ENCODE measurements at places on chromosomes 11 and 22.

DNA sequence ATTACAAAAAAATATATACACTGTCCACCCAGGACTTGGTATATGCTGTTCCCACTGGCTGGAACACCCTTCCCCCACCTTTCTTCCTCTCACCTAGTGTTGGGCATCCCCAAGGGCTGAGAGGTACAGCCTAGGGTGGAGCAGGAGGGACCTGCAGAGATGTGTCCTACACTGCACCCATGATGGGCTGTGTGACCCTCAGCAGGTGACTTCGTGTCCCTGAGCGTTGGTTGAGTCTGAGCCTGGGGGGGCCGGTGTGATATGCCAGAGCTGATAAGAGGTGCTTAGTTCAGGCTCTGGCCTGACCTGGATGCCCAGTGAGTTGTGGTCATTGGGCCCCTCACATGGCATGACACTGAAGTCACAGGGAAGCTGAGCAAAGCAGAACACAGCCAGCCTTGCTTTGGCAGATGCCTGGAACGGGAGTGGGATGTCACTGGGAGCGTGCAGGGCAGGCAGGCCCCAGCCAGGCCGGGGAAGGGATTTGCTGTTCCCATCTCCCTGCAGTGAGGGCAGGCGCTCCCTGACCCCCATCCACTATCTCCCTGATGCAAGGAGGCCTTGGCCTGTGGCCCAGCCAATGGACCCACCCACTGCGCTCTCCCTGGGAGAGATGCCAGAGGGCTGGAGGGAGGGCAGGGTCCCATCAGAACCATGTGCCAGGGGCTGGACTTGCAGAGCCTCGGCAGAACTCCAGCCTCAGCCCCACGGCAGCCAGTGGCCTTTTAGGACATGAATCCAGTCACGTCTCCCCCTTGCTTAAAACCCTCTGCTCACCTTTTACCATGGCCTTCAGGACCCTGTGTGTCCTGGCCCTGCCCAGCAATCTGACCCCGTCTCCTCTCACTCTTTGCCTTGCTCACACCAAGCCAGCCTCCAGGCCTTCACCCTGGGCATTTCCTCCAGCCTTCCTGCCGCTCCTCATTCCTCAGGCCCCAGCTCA is 138.9 kb downstream of the MN1 start:
- H3K4me1 ChIP-seq: no peaks in the 10 kb centered on the region
- H3K27me3 ChIP-seq: no peaks in the 10 kb centered on the region
- H3K36me3 ChIP-seq: no peaks in the 10 kb centered on the region

DNA sequence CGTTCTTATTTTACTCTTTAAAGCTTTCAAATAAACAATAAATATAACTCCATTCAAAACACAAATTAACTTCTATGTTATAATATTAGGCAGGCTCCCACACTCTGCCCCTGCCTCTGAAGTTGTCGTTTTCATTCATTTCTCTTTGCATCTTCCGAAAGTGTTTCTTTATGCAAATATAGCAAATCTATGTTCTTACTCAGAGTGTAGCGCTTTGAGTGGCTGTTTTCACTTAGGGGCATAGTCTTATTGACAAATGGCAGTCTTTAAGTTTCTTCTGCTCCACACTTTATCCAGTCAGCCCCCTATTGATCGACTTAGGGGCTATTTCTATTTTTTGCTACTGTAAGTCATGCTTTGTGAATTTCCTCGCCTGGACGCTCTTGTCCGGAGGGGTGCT is 45.3 kb upstream of the RTL6 start:
- H3K4me3 ChIP-seq: no peak overlapping the region
- H3K27ac ChIP-seq: no peak overlapping the region
- H3K4me1 ChIP-seq: no peaks in the 10 kb centered on the region
- H3K36me3 ChIP-seq: no peaks in the 10 kb centered on the region

GRCh38 chr22:22429369-22430108 is 79.0 kb downstream of the ZNF280B start:
- H3K36me3 ChIP-seq: no peaks in the 10 kb centered on the region
- H3K27me3 ChIP-seq: peaks cover 45% of the 10 kb centered on the region
- no peak for DNase-seq

DNA sequence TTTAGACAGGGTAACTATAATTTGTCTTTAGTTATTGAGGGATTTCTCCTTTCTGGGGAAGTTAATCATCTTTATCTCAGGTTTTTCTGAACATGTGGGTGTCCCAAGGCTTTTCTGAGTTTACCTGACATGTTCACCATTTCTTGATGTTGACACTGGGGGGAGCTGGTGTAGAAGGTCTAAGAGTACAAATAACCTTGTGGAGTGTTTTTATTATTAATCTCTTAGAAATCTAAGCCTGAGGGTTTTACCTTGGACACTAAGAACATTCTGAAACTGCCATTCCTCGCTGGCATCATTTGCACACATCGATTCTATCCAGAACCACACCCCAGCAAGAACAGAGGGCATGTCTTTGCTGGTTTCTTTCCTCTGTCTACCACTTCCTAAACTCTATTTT is 15.6 kb upstream of the C11orf91 start:
- no peaks in the 10 kb centered on the region for H3K4me1 ChIP-seq
- no peaks in the 10 kb centered on the region for H3K27me3 ChIP-seq
- H3K36me3 ChIP-seq: peaks cover 1% of the 10 kb centered on the region
- no peak overlapping the region for H3K4me3 ChIP-seq

GRCh38 chr22:25881210-25881755 is 139.3 kb downstream of the MYO18B start:
- peaks cover 10% of the 10 kb centered on the region for H3K27me3 ChIP-seq
- DNase-seq: no peak
- H3K4me3 ChIP-seq: no peak overlapping the region
- H3K36me3 ChIP-seq: no peaks in the 10 kb centered on the region

- peaks cover 12% of the 10 kb centered on the region for H3K27me3 ChIP-seq
- H3K4me3 ChIP-seq: no peak overlapping the region
- peaks cover 17% of the 10 kb centered on the region for H3K4me1 ChIP-seq
- DNase-seq: no peak
- no peak overlapping the region for H3K27ac ChIP-seq
Observed at GRCh38 chr11:75797116-75797515, 17.9 kb upstream of the UVRAG start.

DNA sequence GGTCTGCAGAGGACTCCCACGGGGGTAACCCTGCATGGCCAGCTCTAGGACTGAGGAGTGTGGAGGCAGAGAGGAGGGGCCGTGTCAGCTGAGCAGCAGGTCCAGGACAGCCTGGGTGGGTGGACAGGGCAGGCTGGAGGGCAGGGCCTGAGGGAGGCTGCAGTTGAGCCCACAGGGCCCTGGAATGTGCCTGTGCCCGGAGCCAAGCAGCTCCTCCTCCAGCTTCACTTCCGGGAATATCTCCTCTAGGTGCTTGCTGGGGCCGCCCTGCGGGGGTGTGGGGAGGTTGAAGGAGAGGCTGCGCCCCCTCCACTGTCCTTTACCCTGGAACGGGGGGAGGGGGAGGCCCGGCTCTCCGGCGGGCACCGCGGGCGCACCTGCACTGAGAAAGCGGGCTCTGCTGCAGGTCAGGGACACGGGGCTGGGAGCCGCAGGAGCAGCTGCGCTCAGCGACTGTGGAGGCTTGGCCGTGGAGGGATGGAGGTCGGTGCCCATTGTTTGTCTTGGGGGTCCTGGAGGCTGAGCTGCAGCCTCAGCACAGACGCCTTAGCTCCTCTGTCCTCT is 1293.2 kb downstream of the BRD1 start:
- H3K27me3 ChIP-seq: no peaks in the 10 kb centered on the region
- H3K4me3 ChIP-seq: no peak overlapping the region
- DNase-seq: no peak
- no peaks in the 10 kb centered on the region for H3K36me3 ChIP-seq

- H3K4me1 ChIP-seq: peaks cover 4% of the 10 kb centered on the region
- no peaks in the 10 kb centered on the region for H3K36me3 ChIP-seq
- no peak for DNase-seq
- H3K27ac ChIP-seq: no peak overlapping the region
Observed at GRCh38 chr11:94762208-94762607, 5.9 kb upstream of the AMOTL1 start.

- H3K27ac ChIP-seq: no peak overlapping the region
- no peak overlapping the region for H3K4me3 ChIP-seq
- DNase-seq: no peak
- H3K4me1 ChIP-seq: no peaks in the 10 kb centered on the region
Observed at GRCh38 chr11:12764187-12764914, 90.1 kb downstream of the TEAD1 start.

DNA sequence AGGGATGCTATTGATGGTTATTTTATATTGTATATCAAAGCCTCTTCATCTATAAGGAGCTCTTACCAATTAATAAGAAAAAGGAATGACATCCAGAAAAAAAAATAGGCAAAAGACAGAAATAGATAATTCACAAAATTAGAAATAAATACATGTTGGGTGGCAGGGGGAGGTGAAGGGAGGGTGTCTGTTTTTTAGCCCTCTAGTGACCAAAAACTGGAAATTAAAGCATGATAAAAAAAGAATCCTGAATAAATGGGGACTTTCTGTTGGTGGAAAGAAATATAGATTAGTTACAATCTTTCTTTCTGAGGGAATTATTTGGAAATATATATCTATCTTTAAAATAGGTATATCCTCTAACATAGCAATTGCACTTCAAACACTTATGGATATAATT is 42.0 kb upstream of the TTC36 start:
- no peak overlapping the region for H3K27ac ChIP-seq
- H3K4me3 ChIP-seq: no peak overlapping the region
- H3K27me3 ChIP-seq: no peaks in the 10 kb centered on the region

Data from activated naive CD4-positive, alpha-beta T cell treated with anti-CD3 and anti-CD28 coated beads, Interleukin-2, amount 10 ng/mL, durations not matched to agents 7 days and 5 days (primary cell).